AG08395 (cell line): ENCODE measurements at places on chromosomes 6 and 20.

DNA sequence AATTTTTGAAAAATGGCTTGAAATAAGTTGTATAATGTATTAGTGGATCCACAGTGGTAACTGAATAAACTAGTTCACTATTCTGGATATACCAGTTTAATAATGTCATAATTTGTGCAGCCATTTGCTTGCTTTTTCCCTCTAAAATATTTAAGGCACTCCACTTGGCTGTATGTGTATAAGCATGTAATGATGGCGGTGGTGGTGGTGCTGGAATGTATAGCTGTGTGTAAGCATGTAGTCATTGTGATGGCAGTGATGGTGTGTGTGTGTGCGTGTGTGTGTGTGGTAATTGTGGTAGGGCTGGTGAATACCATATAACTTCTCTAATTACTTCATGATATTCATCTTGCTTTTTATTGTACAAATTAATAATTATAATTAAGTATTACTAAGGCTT, 89.2 kb upstream of the HIVEP1 start:
- DNase-seq: no peak

DNA sequence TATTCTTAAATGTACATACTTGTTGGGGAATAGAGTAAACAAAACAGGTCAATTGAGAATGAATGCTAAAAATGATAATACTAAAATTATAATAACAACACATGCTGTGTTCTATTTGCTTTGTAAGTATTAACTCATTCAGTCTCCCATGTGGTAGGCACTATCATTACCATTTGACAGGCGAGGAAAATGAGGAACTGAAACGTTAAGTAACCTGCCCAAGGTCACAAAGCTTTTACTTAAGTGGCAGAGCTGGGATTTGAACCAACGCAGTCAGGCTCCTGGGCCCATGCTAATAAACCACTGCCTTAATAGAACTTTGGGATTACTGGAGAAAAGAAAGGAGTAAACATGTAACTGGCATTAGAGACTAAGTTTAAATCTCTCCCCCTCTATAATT, 3.8 kb downstream of the NSFL1C start:
- DNase-seq: no peak

GRCh38 chr6:139711804-139712585, 337.5 kb upstream of the CITED2 start:
- DNase-seq: peak; percentile 17

DNA sequence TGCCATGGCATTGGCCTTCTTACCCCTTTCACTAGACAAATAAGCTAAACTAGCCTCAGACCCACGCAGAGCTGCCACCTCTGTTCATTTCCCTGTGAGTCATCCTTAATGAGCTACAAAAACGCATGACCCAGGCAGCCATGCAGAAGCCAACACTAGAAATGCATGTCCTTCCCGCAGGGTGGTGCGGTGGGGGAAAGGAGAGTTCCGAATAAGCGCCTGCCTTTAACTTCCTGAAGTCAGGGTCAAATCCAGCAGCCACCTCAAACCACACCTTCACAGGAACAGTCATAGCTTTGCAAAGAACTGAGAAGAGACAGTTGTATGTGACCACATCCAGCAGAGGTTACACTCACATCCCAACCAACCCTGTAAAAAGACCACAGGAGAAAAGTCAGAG, 40.4 kb downstream of the IRF4 start:
- no peak for DNase-seq

DNA sequence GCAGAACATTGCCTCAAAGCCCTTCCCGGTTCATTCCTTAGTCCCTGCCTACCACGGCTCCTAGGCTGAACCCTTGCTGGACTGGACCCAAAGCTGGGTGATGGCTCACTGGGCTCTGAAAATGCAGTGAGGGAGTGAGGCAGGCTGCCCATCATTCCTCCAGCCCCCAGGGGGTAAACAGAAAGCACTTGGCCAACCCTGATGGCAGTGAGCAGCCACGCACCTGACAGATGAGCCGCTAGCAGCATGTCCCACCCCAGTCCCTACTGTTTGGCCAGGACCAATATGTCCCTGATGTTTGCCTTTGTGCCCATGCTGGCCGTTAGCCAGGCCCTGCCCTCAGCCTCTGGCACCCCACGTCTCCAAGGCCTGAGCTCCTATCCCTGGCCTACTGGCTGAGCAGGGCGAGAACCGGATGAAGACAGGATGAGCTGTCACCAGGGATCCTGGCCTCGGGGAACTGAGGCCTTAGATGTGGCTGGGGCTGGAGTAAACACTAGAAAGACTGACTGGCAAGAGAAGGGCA, 19.4 kb upstream of the BAK1 start:
- no peak for DNase-seq

DNA sequence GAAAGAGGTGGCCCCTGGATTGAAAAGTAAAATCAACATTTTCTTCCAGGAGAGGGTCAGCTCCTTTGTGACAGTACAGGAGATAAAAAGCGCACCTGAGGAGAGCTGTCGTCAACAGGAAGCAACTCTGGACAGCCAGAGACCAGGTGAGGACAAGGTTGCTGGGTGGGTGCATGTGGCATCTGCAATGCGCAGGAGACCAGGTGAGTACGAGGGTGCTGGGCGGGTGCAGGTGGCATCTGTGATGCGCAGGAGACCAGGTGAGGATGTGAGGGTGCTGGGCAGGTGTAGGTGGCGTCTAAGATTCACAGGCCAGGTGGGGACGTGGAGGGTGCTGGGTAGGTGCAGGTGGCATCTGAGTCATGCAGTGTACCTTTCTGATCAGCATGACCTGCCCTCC, 38.4 kb downstream of the WDR27 start:
- no peak for DNase-seq

- no peak for DNase-seq
These were observed 82.1 kb downstream of the DLL1 start for GRCh38 chr6:170208651-170209353.

DNA sequence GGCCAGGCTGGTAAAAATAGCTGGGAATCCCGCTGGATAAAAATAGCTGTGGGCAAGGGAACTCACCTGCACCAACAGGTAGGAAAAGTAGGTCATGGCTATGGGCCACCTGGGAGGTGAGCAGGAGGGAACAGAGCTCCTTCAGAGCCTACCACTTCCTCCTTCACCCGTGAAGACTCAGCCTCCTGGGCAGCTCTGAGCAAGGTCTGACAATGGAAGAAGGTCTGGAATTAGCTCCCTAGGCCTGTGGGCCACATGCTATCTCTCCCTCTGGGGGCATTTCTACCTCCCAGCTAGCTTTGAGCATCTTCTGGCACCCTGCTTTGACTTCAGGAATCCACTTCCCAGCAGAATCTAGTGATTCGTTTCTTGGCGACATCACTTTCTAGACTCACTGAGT, 153.9 kb downstream of the MRPL14 start:
- DNase-seq: no peak

- DNase-seq: no peak
These were observed 41.0 kb downstream of the GPLD1 start for GRCh38 chr6:24448396-24448795.

DNA sequence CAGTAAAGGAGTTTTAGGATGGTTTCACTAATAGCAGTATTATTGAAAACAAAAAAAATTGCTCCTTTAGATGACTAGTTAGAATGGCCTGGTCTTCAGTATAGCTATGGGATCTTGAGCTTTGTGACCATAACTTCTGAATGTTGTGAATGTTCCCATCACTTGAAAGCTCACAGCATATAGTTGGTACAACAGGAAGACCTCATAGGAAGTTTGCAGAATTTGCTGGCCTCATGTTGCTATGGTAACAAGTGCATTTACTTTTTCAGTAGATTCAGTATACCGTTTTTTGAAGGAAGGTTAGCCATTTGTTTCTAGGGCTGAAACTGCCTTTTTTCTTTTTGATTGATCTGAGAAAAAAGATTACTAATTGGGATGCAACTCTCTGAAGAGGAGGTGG, 8.3 kb downstream of the PHF3 start:
- DNase-seq: no peak

- DNase-seq: no peak
These were observed 153.9 kb downstream of the UTRN start for GRCh38 chr6:144439016-144439415.

DNA sequence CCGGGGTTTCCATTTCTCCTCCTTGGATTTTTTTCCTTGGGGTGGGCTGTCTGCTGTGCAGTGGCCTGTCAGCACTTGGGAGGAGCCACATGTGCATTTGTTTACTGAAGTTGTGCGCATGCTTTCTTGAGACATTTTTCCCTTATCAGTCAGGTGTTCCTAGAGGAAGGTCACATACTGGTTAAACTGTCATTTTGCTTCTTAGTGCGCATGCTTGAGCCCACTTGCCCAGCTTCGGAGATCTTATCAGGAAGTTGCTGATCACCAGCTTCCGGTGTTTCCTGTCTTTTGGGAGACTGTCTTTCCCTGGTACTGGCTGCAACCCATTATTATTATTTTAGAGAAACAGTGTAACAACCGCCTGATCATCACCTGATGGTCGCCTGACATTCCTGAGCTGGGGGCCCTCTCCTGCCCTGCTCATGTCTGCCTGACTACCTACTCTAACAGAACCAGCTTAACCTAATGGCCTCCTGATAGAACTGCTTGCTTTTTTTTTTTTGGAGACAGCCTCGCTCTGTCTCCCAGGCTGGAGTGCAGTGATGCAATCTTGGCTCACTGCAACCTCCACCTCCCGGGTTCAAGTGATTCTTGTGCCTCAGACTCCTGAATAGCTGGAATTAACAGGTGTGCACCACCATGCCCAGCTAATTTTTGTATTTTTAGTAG, 378 bp upstream of the ERVFRD-1 start:
- no peak for DNase-seq

DNA sequence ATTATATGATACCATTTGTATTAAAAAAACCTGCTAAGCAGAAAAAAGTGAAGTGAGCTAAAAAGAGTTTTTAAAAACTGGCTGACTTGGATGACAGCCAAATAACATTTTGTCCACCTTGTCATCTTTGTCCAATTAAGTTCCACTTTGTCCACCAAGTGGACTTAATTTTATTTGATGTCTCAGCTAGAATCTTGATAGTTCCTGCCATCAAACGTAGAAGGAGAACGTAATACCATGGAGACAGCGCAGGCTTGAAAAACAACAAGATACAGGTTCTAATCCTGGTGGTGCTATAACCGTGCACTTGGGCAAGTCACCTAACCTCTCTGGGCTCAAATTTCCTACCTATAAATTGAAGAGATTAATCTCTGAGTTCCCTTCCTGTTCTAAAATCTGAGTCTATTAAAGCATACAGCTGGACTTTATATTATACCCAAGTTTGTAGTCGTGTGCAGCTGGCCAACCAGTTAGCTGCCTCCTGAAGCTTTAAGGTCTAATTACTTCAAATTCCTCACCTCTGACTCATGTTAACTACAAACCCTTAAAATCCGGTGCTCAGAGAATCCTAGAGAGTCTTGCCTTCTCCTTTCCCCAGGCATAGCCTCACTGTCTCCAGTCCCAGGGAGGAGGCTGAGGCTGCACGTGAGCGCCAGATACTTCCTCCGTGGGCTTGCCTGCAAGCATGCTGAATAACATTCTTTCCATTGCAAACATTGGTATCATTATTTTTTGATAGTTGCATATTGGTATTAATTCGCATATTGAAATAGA, 16.8 kb downstream of the TMEM244 start:
- DNase-seq: peak; percentile 57
